Stimulated activated CD4-positive, alpha-beta T cell treated with anti-CD3 and anti-CD28 coated beads, TNF-alpha, amount 100 ng/mL, for 1 hour (primary cell): ENCODE measurements at places on chromosomes 2 and 18.

GRCh38 chr2:54434229-54434628 is 21.9 kb upstream of the SPTBN1 start:
- no peak for DNase-seq

DNA sequence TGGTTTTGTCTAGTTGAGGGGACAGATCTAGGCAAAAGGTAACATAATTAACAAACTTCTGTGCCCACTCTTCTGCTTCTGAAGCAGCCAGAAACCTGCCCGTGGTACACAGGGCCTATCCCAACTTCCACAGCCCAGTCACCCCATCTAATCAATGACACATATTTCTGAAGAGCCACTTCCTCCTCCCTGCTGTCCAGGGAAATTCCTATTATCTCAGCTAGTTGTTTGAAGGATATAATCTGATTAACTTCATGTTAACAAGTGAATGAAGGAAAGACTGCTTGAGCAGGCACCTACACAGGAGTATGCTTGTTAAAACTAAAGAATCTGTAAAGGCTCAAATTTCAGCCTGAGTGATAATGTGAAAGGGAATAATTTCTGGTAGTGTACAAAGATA is 61.4 kb downstream of the CCDC148 start:
- DNase-seq, result no peak

DNA sequence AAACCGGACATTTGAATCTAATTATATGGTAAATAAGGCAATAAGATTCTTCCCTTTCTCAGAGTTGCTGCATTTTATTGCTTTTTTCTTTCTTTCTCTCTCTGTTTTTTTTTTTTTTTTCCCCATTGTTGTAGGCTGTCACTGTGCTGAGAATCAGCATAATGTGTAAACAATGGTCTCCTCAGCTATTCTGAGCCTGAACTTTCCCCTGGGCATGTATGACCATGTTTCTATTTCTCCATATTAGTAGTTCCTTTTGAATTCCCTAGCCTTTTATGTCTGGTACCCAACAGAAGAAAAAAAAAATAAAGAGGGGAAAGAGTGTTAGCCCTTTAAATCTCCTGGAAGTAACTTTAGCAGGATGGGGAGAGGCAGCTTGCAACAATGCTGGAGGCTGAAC is 1862.5 kb downstream of the SUCLG1 start:
- no peak for DNase-seq

DNA sequence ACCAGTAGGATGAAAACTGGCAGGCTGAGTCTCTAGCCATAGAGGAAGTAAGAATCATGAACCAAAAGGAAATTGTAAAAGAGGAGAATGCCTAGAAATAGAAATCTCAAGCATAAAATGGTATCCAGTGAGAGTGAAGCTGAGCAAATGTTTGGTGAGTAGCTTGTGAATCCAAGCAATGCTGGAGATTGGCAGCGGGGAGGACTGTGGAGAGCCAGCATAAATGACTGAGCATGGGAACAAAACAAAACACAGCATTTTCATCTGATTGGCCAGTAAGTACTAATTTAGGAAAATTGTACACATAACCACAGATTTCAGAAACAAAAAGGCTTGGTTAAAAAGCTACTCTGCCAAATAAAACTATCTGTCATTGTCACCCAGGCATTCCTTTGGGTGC is 390.0 kb downstream of the STK39 start:
- DNase-seq, result no peak

GRCh38 chr2:174027956-174028355 is 62.8 kb upstream of the SP3 start:
- no peak for DNase-seq

GRCh38 chr2:23944527-23944926 is 4.3 kb downstream of the UBXN2A start:
- no peak for DNase-seq

DNA sequence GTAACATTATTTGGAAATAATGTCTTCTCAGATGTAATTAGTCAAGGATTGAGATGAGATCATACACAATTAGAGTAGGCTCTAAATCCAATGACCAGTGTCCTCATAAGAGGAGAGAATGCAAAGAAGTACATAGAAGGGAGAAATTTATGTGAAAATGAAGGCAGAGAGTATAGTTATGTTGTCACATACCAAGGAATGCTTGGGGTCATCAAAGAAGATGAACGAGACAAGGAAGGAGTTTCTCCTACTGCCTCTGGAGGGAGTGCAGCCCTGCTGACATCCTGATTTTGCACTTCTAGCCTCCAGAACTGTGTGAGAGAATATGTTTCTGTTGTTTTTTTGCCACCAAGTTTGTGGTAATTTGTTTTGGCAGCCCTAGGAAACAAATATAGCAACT is 100.1 kb downstream of the GALNT13 start:
- DNase-seq, result no peak

- DNase-seq, result no peak
These were observed 56.4 kb downstream of the MAP4K4 start for GRCh38 chr2:101753720-101754490.

DNA sequence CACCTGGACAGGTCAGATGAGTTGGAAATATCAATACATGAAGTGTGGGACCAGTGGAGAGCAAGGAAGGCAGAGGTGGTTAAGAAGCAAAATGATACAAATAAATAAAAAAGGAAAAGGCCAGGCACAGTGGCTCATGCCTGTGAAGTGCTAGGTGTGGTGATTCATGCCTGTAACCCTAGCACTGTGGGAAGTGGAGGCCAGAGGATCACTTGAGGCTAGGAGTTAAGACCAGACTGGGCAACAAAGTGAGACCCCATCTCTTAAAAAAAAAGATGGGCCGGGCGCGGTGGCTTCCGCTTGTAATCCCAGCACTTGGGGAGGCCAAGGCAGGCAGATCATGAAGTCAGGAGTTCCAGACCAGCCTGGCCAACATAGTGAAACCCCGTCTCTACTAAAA is 2.9 kb downstream of the STON1 start:
- no peak for DNase-seq

- DNase-seq, result no peak
These were observed 25.7 kb downstream of the SCN7A start for GRCh38 chr2:166468124-166469024.

- no peak for DNase-seq
These were observed 24.8 kb downstream of the SH3BP4 start for GRCh38 chr2:234976479-234977227.

DNA sequence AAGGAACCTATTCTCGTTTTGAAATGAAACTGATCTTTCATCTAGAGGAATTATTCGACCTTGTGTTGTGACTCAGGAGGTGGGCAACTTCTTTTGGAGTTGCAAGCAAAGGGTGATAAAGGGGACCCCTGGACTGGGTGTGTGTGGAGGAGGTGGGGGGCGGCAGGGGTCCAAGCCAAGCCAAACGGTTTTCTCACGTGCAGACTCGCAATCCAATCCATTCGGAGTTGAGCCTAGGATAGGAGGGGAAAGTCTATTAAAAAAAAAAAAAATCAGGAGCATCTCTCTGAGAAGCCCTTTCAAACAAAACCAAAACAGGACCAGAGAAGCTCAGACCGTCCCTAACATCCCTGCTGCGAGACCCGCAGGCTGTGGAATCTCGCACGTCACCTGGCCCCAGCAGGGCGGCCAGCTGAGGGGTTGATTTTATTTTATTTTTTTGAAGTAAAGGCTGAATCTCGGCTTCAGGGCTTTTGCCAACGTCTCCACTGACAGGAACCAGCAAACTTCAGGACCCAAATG is 3.7 kb upstream of the ZEB2 start:
- no peak for DNase-seq

- no peak for DNase-seq
These were observed 584 bp downstream of the C2orf72 start for GRCh38 chr2:231037731-231038482.

GRCh38 chr2:152223977-152224376 is 48.4 kb upstream of the STAM2 start:
- DNase-seq, result no peak

GRCh38 chr2:341017-341542 is 53.2 kb upstream of the ALKAL2 start:
- no peak for DNase-seq

- no peak for DNase-seq
These were observed 149.4 kb downstream of the SP3 start for GRCh38 chr2:173815772-173816171.

- DNase-seq, result no peak
These were observed 26.8 kb downstream of the ADRA2B start for GRCh38 chr2:96089356-96090195.

DNA sequence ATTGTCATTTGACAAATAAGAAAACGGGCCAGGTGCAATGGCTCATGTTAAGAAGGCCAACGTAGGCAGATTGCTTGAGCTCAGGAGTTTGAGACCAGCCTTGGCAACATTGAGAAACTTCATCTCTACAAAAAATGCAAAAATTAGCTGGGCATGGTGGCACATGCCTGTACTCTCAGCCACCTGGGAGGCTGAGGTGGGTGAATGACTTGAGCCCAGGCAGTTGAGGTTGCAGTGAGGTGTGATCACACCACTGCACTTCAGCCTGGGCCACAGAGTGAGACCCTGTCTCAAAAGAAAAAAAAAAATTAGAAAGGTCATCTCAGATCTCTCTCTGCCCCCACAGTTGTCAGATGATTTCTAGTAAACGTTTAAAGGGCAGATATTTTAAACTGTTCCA is 4.4 kb downstream of the SESTD1 start:
- DNase-seq, result no peak

DNA sequence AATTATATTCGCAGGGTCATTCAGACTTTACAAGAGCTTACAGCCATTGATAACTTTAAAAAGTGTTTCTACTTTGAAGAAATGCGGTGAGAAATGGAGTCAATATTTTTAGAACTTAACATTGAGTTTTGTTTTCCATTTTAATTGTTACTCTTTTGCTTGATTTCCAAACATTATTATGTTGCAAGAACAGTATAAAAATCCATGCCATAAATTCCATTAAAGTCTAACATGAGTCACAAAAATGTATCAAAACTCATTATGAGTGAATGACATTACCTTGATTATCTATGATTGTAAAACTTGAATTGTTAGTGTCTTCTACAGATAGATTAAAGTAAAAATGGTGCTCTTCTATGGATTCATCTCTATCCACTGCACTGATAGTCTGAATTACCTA is 92.6 kb downstream of the CDH19 start:
- DNase-seq, result no peak

DNA sequence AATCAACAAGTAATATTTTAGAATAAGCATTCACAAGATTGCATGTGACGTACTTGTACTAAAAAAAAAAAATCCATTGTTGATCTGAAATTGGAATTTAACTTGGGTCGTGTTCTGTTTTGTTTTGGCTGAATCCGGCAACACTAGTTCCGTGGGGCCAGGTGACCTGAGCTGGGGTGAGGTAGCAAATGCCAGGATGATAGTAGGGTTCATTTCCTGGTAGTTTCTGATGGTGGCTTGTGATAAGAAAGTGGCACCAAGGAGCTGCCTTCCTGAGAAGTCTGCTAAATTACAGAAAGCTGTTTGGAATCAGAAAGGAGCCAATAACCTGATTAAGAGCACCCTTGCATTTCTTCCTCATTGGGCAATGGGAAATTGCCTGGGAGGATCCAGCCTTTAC is 126.4 kb upstream of the DLX2 start:
- DNase-seq, result no peak

DNA sequence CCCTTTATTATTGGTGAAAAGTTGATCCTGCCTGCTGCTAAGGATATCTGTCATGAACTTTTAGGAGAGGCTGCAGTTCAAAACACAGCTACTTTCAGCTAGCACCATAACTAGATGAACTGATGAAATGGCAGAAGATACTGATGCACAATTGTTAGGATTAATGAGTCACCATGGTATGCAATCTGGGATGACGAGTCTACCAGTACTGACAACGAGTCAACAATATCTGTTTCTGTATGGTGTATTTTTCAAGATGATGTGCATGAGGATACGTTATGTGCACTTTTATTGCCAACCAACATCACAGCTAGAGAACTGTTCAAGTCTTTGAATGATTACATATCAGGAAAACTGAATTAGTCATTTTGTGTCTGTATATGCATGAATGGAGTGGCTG is 68.7 kb downstream of the NETO1 start:
- DNase-seq, result no peak

DNA sequence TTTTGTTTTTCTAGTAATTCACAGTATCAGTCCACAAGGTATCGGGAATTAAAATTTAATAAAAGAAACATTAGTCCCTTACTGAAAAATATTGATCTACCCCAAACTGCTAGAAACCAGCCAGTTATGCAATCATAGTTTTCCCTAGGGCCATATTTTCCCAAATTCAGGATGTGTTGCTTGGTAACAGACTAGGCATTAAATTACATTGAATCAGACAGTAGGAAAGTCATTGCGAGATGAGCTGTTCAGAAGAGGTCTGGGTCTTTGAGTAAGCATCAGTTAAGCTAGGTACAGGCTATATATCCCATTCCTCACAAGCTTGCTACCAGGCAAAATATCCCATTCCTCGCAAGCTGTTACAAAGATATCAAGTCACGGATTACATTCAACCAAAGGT is 123.0 kb upstream of the CCDC150 start:
- no peak for DNase-seq

- DNase-seq, result no peak
These were observed 26.4 kb upstream of the COPS8 start for GRCh38 chr2:237059155-237059875.

DNA sequence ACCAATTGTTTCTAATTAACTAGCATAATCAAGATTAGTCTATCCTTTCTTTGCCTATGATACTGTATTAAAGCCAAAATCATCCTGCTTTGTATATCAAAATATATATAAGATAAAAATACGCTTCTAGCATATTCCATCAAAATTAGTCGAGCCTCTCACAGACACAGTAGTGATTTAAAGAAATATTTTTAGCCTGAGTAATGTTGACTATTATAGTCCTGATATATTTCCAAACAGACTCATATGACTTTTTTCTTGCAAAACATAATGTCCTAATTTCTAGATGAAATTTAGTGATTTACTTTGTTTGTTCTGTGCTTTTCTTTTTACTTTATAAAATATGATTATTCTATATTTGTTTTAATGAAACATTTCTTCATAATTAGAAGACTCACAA is 30.9 kb downstream of the FAP start:
- no peak for DNase-seq

DNA sequence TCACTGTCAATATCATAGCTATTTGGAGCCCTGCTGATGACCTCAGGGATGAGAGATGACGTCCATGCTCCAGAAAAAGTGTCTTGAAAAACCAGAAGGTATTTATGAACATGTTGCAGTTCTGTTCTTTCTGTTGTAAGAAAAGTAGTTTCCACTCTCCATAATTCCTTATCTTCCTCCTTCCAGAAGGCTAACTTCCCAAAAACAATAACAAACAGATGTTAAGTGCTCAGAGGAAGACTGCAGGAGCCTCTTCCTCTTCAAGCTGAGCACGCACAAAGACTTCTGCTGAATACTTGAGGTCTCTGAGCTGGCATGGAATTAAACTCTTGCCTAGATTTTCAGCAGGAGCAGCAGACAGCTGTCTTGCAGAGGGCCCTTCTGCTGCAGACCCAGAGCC is 434.5 kb upstream of the KLHL29 start:
- no peak for DNase-seq
